HuH-7.5 (cell line): ENCODE measurements at places on chromosomes 12 and 14.

- DNase-seq, result no peak
These were observed 91.1 kb downstream of the FOXN3 start for GRCh38 chr14:89325959-89326358.

- DNase-seq, result no peak
These were observed 173.6 kb downstream of the PDZRN4 start for GRCh38 chr12:41361738-41362137.

DNA sequence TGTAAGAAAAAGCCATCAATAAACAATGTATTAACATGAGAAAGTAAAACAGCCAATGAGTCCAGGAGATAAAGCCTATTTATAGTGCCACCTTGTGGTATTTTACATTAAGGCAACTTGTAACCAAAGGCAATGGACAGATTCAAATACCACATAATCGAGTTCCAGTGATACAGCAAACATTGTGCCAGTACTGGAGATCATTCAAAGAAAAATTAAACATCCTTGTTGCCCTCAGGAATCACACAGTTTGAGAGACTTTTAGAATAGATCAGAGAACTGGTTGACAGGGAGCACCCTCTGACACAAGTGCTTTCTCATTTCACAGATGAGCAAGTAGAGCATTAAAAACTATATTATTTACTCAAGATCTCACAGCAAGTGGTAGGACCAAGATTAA lies 98.1 kb downstream of the DDHD1 start:
- DNase-seq, result peak; percentile 9

DNA sequence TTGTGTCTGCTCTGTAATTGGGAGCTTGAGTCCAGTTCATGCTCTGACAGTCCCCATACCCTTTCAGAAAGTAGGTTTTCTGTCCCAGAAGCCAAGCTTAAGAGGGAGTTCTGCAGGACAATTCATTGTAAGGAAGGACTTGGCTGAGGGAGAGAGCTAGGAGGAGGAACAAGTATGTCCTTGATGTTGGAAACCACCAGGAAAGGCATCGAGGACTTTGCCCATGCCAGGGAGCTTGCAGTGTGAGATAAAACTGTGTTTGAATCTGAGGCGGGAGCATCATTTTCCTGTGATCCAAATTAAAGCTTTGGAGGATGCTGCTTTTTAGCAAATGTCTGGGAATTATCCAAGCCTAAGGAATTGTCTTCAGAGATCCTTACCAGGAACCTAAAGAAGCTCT lies 175.3 kb downstream of the EMP1 start:
- no peak for DNase-seq

- DNase-seq, result no peak
These were observed 21.4 kb upstream of the RCOR1 start for GRCh38 chr14:102571043-102571442.
